ENCODE measurements at places on chromosomes 6 and 20. TPM values are rescaled to one million over a fixed set of nuclear protein-coding genes. Genes with fewer than 3 reads are reported as not detected.

The DCBLD1 gene
- 48.0 TPM for polyA plus RNA-seq

The KCNK5 gene
- polyA plus RNA-seq, result 1.8 TPM

The GRM1 gene
- polyA plus RNA-seq, result 0.05 TPM

The SYNCRIP gene
- polyA plus RNA-seq, result 100 TPM

The HLA-DPA1 gene
- polyA plus RNA-seq, result not detected

The GGT7 gene
- 10.6 TPM for polyA plus RNA-seq

The SAMD3 gene
- polyA plus RNA-seq, result not detected

The FUT9 gene
- not detected for polyA plus RNA-seq

GRCh38 chr6:163146036-163146435 lies 268.5 kb upstream of the QKI start:
- DNase-seq, result no peak

DNA sequence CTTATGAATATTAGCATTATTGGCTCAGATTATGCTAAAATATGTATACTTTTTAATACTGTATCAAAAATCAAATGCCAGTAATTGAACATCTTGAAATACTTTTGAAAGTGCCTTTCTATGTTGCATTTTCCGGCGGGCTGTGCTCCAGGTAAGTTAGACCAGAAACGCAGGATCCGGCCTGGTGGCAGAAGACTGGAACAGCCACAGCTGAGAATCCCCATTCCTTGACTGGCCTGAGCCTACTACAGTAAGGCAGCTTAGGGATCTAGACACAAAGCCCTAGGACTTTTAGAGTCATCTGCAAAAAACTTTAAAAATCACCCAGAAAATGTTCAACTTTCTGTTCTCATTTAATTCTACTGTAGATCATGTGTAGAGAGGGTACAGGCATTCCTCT lies 138.8 kb upstream of the C6orf118 start:
- DNase-seq, result peak; percentile 10

- DNase-seq, result no peak
These were observed 125.2 kb downstream of the SULF2 start for GRCh38 chr20:47659904-47660601.

- peak; percentile 42 for DNase-seq
These were observed 100.6 kb downstream of the KCNB1 start for GRCh38 chr20:49381558-49382493.

DNA sequence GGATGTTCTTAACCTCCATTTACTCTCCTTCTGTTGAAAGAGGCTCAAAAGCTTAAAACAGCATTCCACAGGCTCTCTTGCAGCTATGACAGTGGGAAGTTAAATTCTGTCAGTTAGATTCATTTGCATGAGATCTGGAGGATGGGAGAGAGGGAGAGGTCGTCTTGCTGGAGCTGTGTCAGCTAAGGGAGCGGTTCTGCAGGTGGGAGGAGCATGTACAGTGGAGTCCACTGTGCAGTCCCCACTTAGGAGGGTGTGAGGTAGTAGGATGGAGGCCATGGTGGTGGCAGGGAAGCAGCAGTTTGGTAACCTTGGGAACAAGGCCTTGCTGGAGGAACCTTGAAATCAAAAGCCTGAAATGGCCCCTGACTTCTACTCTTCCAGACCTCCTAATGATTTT lies 12.0 kb upstream of the B4GALT5 start:
- no peak for DNase-seq

DNA sequence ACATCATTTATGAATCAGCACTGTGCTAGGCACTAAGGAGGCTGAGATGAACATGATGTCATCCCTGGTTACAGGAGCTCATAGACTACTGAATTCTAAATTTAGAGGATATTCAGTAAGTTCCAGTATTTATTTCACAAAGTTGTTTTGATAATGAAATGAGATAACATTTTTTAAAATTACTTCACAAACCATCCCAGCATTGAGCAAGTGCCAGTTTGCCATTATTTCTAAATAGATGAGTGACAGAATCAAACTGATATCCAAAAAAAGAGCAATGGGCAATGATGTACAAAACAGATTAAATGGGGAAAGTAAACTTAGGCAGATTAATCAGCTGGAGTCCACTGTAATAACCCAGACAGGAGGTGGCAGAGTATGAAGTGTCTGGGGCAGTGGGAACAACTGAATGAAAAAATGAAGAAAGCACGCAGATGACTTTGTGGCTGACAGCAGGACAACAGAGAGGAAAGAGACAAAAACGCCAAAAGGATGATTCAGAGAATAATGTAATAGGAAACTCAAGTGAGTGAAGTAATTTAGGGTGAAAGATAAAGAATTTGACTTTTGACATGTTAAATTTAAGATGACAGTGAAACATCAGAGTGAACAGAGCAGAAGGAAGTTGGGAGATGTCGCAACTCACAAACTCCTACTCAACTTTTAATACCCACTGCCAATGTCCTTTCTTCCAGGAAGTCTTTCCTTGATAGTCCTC lies 70.2 kb downstream of the RCAN2 start:
- no peak for DNase-seq

DNA sequence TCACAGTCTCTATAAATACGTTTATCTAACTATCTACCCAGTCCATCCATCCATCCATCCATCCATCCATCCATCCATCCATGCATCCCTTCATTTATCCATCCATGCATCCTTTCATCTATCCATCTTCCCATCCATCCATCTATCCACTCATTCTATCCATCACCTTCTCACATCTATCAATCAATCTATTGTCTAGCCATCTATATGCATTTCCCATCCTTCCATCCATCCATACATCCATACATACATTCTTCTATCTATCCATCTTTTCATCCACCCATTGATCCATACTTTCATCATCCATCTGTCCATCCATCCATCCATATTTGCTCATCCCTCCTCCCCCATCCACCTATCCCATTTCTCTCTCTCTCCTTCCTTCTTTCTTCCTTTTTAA lies 51.6 kb upstream of the CTNNBL1 start:
- no peak for DNase-seq

DNA sequence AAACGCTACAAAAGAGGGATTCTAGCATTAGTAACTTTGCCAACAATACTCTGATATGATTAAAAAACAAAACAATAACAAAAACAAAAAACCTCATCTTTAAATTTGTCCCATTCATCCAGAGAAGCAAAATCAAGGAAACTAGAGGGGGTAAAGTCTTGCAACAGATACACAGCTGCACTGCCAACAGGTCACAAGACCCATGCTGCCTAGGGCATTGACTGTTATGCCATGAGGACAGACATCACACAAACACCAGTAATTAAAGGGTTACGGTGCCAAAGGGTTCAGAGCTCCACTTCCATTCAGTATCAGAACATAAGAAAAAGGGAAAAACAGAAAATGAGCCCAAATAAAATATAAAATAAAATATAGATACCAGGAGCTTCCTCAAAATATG lies 1.6 kb downstream of the TBC1D20 start:
- DNase-seq, result no peak

DNA sequence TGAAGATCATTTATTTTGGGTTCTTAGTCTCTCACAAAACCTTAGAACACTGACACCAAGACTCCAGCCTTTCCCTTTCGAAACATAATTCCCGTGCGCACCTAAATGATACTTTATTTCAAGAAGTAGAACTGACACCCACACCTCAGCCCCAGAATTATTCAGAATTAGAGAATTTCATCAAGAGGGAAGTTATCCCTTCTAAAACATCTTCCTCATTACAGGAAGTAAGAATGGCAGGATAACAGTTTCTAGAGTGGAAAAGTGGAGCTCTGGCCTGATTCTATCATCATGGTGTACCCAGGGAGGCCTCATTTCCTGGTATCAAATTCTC lies 1.4 kb upstream of the SRXN1 start:
- DNase-seq, result no peak

GRCh38 chr6:10824819-10825218 lies 13.5 kb downstream of the MAK start:
- no peak for DNase-seq

- DNase-seq, result no peak
These were observed 13.0 kb downstream of the FOXQ1 start for GRCh38 chr6:1324936-1325335.

DNA sequence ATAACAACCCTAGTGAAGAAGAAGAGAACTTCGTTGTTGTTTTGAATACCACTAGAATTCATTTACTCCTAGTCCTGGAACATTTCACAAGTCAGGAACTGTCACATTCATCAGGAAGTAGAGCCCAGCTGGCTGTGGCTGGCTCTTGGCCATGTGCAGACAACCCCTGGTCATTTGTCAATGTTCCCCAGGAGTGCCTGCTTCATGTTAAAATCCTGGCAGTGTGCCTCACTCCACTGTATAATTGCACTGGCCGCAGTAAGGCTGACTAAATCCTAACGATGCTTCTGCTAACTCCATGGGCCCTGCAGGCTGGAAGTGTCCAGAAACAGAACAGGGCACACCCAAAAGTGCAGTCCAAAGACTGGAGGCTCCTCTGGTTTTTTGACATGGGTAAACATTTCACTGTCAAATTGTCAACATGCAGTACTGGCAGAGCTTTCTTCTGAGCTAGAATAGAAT lies 41.5 kb upstream of the ADGRF1 start:
- no peak for DNase-seq

DNA sequence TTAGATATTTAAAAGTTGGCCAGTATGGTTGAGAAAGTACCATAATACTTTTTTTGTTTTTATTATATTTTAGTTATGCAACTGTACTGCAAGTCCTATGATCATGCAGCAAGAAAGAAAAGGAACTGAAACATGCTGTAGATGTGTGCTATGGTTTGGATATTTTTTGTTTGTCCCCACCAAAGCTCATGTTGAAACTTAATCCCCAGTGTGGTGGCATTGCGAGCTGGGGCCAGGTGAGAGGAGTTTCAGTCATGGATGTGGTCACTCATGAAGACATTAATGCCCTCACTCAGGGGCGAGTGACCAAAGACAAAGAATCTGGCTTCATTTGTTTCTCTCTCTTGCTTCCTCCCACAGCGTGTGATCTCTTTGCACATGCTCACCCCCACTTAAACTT lies 393.9 kb downstream of the PAX1 start:
- no peak for DNase-seq

DNA sequence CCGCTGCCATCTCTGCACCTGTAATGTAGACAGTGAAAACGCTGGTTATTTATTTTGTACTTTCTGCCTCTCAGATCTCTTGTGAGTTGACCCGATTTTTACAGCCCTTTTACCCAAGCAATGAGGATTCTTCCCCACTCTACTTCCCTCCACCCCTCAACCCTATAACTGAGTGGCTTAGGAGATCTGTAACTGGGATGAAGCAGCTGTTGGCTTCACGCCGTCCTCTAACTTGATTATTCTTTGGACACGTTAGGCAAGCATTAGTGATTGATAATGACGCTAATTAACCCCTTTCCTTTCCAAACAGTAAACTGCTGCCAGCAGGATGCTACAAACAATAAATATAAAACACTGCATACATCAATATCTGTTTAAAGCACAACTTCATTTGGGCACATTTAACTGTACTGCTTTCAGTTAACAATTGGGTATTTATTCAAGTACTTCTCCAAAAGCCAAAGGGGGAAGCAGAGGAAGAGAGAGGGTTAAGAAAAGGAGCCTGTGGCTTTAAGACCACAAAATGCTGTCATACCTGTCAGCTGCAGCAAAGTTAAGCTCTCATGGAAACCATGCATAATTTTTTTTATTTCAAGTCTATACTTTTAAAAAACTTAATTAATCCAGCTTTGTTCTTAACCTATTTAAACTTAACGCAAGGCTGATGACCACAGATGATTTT lies 21.2 kb downstream of the TFAP2A start:
- no peak for DNase-seq

DNA sequence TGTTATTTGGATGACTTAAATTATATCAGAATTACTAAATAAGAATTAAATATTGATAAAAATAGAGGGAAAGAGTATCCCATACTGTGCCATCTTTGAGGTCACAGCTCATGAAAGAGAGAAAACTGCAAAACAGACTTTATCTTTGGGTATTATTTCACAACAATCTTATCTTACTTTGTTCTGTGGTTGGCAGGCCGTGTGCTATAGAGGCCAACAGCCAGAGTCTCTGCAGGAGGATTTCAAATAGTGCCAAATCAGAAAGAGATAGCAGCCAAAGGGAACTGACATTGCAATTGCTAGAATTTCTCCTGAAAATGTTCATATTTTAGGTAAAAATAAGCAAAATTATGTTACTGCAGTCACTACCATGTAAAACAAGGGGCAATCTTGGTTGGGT lies 354.2 kb downstream of the GRIK2 start:
- DNase-seq, result no peak

DNA sequence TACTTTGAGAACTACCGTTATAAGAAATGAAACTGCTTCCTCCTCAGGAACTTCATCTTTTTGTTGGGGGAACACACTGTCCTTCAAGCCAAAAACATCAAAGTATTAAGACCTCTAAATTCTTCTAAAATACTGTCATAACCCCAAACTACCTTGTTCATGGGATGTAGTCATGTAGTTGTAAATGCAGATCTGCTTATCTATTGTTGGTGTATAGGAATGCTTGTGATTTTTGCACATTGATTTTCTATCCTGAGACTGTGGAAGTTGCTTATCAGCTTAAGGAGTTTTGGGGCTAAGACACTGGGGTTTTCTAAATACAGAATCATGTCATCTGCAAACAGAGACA lies 282.9 kb upstream of the RUNX2 start:
- DNase-seq, result no peak

GRCh38 chr20:31948008-31948407 lies 3.8 kb downstream of the PDRG1 start:
- peak; percentile 55 for DNase-seq

GRCh38 chr6:33445119-33445603 lies 9.2 kb upstream of the ZBTB9 start:
- no peak for DNase-seq

GRCh38 chr6:152499931-152500330 lies 137.2 kb downstream of the SYNE1 start:
- DNase-seq, result no peak

GRCh38 chr20:62643521-62644043 lies 1.3 kb downstream of the SLCO4A1 start:
- DNase-seq, result no peak

- no peak for DNase-seq
These were observed 35.9 kb upstream of the FAM135A start for GRCh38 chr6:70377372-70377771.

GRCh38 chr20:41178904-41179432 lies 41.6 kb downstream of the PLCG1 start:
- DNase-seq, result no peak

DNA sequence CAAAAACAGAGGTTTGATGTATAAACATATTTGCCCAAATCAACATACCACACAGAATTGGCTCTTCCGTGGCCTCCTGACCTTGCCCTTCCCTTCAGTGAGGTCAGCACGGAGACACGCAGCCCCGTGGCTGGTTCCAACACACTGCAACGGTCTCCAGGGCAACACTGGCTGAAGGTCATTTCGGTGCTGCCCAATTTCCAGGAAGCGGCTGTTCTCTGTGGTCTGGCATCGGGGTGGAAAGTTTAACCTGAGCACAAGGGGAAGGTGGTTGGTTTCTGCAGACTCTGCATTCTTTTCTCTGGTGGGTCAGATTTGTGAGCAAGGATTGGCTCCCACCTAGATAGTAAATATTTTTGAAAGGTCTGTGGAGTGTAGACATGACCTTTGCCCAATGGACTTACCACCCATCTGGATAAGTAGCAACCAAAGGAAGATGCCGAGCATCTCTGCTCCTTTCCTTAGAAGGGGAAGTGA lies 177.6 kb upstream of the PHACTR1 start:
- DNase-seq, result peak; percentile 5

All from A549 (cell line).